ENCODE measurements at places on chromosomes 1 and 21.

DNA sequence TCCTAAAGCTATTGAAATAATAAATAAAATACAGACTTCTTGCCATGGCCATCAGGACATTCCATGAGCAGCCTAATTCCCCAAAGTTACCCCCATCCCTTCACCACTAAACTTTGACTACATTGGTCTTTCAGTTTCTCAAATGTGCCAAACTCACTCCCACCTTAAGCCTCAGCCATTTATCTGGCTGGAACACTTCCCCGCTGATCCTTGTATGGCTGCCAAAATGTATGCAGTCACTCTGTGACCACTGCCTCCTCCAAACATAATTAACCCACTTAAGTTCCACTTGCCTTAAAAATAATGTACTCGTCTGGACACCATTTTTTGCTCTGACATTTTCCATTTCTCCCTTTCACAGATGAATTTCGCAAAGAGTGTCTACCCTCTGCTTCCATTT, 407.4 kb downstream of the NTNG1 start:
- peak; percentile 35 for DNase-seq

- DNase-seq, result no peak
These were observed 179.2 kb downstream of the BACH1 start for GRCh38 chr21:29477941-29478340.

DNA sequence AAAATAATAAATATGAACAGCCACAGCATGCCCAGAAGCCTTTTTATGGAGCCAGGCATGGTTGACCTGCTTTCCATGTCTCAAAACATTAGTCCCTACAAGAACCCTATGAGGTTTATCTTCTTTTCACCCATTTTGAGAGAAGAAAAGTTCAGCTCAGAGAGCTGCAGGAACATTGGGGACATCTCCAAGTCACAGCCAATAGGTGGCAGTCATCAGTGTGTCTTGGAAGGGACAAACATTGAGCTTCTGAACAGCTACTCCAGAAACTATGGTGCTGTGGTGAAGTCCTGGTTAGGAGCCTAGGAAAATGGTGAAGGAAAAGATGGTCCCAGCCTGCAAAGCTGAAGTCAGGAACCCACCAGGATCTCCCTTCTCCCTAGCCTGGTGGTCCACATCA, 73.6 kb downstream of the JMJD4 start:
- DNase-seq, result no peak

DNA sequence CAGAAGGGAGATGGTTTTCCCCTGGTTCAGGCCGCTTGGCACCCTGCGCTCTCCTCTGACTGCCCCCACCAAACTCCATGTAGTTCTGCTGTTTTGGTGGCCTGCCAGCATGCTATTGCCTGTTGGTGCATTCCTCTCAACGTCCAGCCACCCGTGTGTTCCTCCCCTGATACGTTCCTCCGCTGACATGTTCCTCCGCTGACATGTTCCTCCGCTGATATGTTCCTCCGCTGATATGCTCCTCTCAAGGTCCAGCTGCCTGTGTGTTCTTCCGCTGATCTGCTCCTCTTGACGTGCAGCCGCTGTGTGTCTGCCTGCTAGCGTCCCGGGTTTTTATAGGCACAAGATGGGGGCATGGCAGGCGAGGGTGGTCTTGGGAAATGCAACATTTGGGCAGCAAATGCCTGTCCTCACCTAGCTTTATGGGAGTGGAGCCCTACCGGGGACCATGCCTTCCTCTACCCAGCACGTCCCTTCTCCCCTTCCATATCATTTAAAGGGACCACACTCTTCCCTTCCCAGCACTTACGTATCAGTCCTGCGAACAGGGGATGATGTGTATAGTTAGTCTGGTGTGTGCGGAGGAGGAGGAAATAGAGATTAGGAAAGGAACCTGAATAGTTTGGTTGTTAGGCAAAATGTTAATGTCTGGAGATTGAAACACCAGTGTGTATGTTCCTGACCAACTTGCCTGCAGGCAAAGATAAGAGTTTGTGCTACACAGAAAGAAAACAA, 40.6 kb upstream of the PLA2G5 start:
- no peak for DNase-seq
